ENCODE measurements at places on chromosomes 11 and 22.

DNA sequence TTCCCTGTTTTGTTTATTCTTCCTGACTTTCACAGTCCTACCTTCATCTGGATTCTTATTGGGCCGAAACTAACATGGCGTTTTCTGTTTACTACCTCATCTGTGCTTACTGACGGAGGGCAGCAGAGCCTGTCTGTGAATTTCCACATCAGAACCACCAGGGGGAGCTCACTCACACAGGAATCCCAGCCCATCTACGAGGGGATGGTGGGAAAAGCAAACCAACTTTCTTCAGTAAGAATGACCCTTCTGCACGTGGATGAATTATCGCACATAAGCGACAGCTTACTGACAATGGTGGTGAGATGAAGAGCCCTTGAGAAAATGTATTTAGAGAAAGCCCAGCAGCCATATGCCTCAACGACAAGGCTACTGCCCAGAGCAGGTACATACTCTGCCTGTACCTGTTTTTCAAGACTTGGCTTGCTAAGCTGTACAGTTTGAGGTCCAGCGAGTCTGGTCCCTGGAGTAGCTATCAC lies 42.5 kb downstream of the LARGE2 start:
- DNase-seq, result peak; percentile 44

GRCh38 chr22:35310556-35311550 lies 11.2 kb downstream of the TOM1 start:
- no peak for DNase-seq

- no peak for DNase-seq
Measured at GRCh38 chr22:25388866-25389540, 169.6 kb downstream of the CRYBB2 start.

GRCh38 chr11:59247531-59248227 lies 35.0 kb upstream of the MPEG1 start:
- no peak for DNase-seq

GRCh38 chr11:104690241-104690640 lies 208.0 kb downstream of the CASP12 start:
- no peak for DNase-seq

DNA sequence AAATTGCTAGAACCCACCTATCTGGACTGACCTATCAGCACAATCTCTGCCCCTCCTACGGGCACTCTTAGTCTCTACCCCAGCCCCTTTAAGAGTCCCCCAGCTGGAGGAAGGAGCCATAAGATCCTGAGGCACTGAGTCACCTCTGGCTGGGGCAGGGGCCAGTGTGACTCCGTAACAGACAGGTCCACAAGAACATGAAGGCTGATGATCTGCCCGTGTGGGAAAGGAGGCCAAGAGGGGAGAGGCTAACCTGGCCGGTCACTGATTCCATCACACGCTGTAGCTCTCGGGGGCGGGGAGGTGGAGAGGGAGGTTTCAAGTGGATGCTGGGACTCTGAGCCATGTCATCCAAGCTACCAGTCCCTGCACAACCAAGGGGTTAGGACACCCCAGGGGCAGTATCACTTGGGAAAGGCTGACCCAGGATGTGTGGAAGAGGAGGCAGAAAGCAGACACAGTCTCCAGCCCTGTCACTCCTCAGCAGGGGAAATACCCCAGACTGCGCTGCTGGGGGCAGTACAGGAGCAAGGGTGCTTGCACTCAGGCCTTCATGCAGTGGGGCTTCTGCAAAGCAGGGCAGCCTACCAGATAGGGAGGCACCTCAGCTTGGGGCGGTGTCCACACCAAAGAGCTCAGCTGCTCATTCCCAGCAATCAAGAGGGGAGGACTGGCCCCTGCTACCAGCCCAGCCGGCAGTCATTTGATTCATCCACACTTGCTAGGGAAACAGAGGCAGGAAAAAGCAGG lies 22.3 kb downstream of the ARHGAP1 start:
- no peak for DNase-seq
